Left ventricle myocardium superior (tissue), 1 donor: ENCODE measurements at places on chromosomes 1 and 21. TPM values are rescaled to one million over a fixed set of nuclear protein-coding genes. Genes with fewer than 3 reads are reported as not detected.

AGO3 gene
- 14.2 TPM for total RNA-seq

DNA sequence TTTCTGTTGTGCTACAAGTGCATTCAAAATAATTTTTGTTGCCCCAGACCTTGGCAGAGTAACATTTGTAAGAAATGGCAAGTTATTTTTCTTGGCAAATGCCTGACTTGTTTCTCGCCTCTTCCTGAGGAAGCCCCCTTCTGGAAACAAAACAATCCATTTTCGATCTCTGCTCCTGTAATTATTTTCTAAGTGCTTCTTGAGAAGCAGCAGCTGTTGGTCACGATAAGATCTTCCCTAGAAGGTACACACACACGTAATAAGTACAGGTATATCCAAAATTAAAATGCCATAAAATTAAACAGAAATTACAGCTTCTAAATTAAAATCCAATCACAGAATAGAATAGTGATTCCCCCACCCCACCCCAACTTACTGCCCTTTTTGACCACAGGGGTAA is 47.3 kb downstream of the LPGAT1 start:
- DNase-seq, result no peak

DNA sequence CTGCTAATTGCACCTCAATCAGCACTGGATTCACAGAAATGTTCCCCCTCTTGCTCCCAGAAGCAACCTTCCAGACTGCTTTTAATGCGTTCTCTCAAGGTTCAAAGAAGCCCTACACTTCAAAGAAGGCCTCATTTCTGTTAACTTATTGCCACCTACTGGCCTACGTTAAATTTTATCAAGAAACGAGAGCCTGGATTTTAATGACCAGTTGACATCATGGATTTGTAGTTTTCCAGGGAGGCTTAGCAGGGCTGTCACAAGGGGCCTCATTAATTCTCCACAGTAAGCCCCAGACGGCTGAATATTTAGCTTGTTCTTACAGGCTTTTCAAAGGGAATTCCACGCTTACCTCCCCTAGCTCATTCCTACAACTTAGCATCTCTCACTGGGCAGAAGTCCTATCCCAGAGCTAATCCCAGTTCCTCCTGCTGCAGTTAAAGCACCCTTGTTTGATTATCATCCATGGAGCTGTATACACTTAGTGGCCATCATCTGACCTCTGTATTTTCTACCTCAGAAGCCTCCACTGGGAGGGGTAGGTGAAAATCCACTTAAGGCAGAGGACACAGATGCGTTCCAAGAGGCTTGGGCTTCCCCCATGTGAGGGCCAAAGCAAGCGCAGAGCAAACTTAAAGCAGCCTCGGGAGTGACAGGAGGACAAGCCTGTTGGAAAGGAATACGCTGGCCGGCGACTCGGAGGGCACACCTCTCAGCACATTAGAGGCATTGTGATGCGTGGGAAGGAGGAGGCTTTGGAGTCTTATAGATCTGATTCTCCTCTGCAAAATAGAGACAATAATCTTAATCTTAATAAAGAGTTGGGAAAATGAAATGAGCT is 32.2 kb upstream of the CYP4X1 start:
- DNase-seq, result no peak

DNA sequence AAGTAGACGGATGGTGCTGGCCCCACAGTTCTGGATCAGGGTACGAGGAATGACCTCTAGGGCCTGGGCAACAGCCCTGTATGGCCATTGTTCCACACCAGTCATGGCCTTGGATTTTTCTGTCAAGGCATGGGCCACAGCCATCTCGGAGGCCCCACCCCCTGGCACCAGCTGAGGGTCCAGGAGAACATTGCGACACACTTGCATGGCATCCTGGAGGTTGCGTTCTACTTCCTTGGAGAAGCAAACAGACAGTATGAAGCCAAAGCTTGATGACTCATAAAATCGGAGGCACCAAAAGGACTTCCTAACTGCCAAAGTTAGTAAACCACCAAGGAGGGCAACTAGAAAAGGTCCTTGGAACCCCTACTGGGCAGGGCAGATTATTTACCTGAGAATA is 11.9 kb upstream of the VHLL start:
- no peak for DNase-seq

MFAP2 gene
- 4.2 TPM for total RNA-seq

RAB42 gene
- 1.5 TPM for total RNA-seq

DNA sequence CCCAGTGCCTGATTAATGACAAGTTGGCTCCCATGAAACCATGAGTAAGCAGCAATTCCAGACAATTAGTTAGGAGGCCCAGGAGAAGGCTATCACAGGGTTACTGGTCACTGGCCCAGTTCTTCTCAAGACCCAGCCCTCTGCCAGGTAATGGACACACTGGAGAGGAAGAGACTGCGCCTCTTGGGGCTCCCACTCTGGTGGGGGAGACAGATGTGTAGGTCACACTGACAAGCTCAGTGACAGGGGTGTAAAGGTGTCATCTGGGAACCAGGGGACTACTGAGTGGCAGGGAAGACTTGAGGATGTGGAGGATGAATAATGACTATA is 4.9 kb downstream of the HPCA start:
- no peak for DNase-seq

DNA sequence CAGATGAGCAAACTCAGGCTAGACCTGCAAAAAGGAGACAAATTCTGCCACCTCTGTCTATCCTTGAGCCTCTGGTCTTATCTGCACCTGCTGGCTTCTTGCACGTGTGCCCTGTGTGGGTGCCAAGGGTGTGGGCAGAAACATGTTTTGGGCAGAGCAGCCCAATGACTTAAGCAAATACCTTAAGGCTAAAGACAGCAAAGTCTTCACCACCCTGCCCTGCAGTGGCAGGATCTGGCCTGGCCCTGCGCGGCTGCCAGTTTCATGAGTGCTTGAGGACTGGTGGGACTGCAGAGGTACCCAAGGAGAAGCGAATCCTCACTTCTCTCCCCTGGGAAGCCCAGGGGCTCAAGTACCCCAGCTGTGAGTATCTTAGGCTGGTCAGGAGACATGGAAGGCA is 3.8 kb upstream of the SLC26A9 start:
- no peak for DNase-seq

DNA sequence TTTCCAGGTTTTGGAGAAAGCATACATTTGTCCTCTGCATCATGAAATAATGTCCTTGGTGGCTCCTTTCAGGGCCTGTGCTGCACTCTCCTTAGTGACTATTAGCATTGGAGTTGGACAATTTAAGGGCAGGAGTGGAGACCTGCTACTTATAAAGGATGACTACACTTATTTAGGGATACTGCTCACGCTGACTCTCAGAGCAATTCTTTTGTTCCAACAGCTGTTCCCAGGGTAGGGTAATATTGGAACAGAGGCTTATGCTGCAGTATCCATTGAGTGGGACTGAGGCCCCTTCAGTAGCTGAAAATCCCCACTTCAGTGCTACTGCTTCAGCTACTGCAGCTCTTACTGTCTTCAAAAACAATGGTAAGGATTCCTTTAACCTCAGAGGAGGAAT is 84.6 kb downstream of the GPR88 start:
- no peak for DNase-seq

DNA sequence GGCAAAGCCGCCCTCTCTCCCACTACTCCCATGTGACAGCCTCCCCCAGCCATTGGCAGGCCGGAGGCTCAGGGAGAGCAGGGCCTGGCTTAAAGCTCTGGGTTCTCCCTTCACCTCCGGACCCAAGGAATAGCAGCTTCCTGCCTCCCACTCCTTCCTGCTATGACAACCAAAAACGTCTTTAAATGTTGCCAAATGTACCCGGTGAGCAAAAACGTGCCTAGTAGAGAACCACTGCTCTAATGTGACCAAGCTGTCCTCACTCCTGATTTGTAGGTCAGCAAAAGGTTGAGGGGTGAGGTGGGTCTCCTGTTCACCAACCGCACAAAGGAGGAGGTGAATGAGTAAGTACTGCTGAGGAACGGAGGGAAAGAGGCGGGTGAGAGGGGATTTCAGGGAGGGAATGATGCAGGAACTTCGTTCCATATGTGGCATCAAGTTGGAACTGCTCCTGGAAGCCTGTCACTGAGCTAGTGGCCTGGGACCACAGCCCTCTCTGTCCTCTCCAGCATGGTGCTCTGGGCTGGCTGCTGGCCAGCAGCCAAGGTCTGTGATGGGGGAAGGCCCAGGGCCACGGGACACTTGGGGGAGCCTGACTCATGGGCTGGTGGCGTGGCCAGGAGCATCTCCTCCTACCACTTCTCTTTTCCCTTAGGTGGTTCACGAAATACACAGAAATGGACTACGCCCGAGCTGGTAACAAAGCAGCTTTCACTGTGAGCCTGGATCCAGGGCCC is 5.7 kb downstream of the MRTO4 start:
- peak; percentile 42 for DNase-seq

- DNase-seq, result no peak
Measured at GRCh38 chr1:13792419-13792818, 92.4 kb downstream of the PRDM2 start.

SLC5A9 gene
- 0.17 TPM for total RNA-seq

SPATA45 gene
- not detected for total RNA-seq

DNA sequence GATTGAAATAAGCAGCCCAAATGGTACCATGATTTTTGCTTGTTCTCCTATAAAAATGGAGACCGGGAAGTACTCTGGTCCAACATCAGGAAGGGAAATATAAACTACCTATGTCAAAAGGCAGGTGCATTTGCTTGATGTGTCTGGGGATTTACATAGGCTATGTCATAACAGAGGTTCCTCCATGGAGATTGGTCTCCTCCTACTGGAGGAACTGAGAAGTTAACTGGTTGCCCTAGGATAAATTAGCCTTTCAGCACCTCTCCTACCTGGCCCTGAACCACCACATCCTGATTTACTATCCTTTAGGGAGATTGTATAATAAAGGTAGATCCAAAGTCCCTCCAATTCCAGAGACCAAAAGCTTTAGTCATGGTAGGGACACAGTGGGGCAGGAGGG is 1109.3 kb upstream of the B3GALT2 start:
- DNase-seq, result no peak

LCE2A gene
- total RNA-seq, result not detected

SELENBP1 gene
- 99.1 TPM for total RNA-seq

- DNase-seq, result no peak
Measured at GRCh38 chr1:112836642-112837041, 119.4 kb downstream of the SLC16A1 start.

AMY2A gene
- total RNA-seq, result not detected
